Stimulated activated CD4-positive, alpha-beta T cell treated with anti-CD3 and anti-CD28 coated beads, TNF-alpha, amount 100 ng/mL, for 1 hour (primary cell): ENCODE measurements at places on chromosomes 7 and 10.

- DNase-seq: no peak
Measured at GRCh38 chr7:5693529-5693928, 87.9 kb downstream of the RNF216 start.

- DNase-seq: no peak
Measured at GRCh38 chr7:82152858-82153257, 290.7 kb downstream of the CACNA2D1 start.

DNA sequence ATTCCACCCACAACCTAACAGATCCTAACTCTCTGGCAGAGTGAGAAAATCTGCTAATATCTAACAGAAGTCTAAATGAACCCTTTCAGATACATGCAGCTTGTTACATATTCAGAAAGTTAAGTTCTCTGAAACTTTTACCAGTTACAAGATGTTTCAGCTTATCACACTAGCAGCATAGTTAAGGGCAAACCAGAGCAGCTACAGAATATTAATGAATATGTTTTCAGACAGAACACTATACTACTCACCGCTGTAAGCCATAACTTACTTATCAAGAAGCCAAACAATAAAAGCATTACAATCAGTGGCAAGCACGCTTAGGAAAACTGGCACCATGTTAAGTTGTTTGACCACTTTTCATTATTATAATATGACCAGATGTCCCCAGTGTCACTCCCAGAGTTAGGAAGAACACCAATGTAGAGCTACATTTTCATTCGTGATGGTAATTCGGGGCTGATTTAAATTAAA lies 2.7 kb downstream of the ITGB1 start:
- DNase-seq: no peak

DNA sequence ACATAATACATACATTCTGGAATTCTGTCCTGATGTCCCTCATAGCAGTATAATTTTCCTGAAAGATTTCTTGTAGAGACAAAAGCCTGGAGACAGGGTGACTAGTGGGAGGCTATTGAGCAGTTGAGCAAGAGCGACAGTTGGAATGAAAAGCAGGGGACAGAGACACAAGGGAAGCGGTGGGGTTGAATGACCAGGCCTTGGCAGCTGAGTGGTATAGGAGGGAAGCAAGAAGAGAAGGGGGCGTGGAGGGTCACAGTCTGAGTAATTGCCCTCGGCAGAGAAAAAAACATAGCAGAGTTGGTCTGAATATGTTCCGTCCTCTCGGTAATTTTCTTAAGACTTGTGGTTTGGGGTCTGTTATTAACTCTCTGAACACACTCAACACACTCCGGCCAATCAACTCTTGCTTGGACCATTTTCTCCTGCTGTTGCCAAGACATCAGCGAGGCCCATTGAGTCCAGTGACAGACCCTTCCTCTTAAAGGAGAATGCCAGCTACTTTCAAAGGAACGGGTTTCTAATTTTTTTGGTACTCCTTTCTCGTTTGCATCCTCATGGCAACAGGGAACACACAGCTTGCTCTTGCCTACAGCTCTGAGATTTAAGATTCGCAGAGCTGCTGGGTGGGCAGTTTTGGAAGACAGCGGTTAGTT lies 5.3 kb upstream of the ACTR3B start:
- DNase-seq: no peak

DNA sequence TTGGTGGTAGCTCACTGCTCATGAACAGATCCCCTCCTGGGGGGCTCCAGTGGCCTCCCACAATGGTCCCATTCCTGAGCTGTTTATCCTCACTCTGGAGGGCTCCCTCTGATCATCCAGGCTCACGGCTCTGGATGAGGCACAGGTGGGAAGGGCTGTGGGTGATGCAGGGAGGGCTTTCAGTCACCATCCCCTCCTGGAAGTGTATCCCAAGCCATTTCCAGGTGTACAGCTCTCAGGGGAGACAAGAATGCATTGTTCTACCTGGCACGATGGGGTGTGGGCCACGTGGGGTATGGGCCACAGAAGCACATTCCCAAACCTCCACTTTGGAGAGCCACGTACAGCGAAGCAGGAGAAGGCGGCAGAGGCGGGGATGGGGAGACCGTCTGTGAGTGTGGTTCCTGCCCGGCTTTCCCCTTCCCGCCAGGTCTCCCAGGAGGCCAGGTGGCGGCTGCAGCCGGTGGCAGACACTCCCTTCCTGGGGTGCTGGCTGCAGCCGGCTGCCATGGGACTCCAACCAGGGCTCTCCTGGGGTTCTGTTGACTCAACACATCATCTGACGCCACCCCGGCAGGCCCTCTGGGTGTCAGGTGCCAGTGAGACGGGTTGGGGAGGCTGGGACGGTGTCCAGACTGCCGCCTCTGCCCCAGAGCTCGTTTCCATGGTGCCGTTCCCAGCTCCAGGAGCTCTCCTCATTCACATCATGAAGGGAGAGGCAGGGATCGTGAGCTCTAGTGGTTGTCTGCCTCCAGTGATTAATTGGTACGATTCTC lies 169.7 kb upstream of the RHEB start:
- no peak for DNase-seq

GRCh38 chr7:23075571-23075970 lies 30.0 kb upstream of the KLHL7 start:
- DNase-seq: no peak

DNA sequence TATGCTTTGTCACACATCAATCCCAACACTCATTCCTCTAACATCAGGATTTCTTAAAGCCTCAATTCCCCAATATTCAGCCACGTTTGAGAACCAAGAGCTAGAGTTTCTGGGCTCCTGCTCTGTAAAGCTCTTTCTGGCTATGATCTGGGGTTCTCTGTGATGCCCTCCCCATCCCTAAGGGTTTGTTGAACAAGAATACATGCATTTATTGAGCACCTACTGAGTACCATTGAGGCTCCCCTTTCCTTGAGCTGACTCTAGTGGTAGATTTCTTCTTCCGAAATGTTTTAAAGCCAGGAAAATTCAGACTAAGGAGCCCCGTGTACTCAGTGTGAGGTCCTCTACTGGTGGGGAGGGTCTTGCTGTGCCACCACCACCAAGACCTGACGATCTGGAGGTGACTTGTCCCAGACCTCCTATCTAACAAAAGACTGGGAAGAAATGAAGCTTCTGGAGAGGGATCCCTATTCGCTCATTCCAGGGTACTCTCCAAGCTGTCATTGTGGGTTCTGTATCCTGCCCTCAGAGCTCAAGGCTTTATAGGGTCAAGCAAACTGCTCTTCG lies 23.1 kb upstream of the SRGN start:
- DNase-seq: no peak

GRCh38 chr7:131124001-131124629 lies 203.6 kb upstream of the MKLN1 start:
- DNase-seq: no peak

DNA sequence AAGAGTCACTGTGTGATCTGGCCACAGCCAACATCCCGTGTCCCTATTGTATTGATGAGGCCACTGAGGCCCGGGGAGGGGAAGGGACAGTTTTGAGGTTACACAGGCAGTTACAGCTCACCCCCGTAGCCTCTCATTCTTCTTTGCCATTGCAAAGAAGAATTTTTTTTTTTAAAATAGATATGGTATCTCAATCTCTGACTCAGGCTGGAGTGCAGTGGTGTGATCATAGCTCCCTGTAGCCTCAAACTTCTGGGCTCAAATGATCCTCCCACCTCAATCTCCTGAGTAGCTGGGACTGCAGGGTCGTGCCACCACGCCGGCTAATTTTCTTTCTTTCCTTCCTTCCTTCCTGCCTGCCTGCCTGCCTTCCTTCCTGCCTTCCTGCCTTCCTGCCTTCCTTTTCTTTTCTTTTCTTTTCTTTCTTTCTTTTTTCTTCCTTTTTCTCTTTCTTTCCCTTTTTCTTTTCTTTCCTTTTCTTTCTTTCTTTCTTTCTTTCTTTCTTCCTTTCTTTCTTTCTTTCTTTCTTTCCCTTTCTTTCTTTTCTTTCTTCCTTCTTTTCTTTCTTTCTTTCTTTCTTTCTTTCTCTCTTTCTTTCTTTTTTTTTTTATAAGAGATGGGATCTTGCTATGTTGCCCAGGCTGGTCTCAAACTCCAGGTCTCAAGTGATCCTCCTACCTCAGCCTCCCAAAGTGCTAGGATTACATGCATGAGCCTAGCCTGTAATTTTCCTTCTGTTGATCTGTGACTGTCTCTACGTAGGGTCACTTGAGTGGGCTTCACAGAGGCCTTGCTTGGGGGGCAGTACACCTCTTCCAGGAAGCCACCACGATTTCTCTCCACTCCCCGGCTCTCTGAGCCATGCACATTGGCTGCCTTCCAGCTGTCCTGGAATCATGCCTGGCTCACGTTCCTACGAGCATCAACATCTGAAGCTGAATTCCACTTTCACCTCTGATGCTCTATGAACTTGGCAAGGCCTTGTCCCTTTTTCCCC lies 31.3 kb downstream of the TMEM270 start:
- DNase-seq: no peak

DNA sequence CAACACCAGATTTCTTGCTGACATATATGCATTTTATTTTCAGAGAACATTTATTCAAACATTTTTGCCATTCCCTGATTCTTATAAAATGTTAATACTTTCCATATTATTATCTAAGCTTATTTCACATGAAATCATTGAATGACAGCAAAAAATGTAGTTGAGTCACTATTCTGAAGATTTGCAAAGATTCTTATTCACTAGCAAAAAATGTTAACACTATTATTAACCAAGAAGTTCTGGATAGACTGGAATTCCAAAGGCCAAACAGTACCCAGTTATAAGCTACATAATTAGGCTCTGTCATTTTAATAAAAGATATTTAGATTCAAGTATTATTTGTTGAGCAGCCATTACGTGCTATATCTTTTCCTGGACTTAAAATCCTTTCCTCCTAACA lies 4.3 kb downstream of the GSTO2 start:
- no peak for DNase-seq

GRCh38 chr7:79982141-79982770 lies 152.4 kb upstream of the GNAI1 start:
- DNase-seq: no peak

DNA sequence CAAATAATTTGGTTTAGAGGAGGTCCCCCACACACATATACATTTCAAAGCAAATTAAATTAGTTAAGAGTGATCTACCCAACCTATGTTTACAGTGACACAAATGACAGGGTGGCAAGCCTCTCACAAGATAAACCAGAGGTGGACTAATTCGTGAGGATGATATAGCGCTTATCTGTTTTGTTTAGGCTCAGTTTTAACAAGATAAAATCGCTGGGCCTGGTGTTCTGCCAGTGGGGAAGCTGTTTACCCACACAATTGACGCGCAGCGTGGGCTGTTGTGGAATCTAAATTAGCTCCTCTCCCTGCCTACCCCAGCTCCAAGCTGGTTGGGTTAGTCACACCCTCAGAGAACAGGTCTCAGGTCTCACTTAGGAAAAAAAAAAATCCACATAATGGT lies 16.7 kb upstream of the PLXNA4 start:
- no peak for DNase-seq

GRCh38 chr10:73857446-73857845 lies 16.9 kb downstream of the CAMK2G start:
- DNase-seq: no peak

- DNase-seq: no peak
Measured at GRCh38 chr10:71116426-71116825, 95.9 kb upstream of the UNC5B start.

DNA sequence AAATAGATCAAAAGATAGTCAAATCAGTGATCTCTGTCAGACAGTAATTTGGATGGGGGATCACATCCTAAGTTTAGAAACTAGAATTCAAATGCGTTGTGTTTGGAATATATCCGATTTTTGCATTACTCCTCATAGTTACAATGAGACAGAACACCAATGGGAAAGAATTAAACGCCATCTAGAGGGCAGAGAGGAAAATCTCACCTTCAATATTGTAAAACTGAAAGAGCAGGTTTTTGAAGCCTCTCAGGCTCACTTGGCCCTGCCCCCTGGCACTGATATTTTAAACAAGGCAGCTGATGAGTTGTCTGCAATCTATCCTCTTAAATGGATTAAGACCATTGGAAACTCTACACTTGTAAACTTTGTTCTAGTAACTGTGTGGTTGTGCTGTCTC lies 17.7 kb downstream of the FRG2B start:
- no peak for DNase-seq
